ENCODE measurements at places on chromosomes 12 and 14. TPM values are rescaled to one million over a fixed set of nuclear protein-coding genes. Genes with fewer than 3 reads are reported as not detected.

- no peak for DNase-seq
Observed at GRCh38 chr12:102993537-102993936, 36.1 kb downstream of the ASCL1 start.

DNA sequence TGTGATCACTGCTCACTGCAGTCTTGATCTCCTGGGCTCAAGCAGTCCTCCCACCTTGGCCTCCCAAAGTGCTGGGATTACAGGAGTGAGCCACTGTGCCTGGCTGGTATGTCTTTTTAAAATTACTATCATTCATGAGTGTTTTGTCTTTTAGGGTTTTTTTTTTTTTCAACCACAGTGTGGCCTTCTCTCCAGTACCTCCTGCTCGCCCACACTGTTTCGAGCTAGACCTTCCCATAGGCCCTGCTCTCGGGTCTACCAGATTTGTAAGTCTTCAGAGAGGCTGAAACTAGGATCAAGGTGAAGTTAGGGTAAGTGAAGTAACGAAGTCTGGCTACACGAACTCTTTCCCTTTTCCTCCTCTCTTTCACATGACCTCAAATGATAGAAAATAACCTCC lies 1.5 kb downstream of the BIN2 start:
- DNase-seq = no peak

DNA sequence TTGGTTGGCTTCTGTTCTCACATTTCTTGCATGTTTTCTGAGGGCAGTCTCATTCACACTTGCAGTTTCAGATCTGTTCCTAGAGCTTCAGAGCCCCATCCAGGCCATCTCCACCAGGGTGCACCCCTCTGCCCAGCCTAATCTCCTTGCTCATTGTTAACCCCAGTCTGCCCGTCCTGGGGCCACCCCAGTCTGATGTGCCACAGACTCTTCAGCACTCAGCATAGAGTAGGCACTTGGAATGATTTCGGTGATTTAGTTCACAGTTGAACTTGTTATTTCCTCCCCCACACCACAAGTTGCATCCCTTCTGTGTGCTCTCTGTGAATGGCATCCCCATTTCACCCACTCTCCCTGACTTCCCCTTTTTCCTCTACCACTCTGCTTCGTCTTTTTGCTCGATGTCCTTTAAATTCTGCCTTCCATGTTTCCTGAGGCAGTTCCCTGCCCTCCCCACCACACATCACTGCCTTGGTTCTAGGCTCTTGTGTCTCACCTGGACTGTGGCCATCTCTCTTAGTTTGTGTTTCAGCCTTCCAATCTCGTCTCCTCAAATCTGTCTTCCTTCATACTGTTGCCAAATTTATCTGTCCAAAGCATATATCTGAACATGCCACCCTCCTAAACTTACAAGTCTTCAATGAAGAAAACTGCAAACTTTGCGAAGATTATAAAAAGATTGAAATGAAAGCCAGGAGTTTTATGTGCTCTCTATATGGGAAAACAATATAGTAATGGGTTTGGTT lies 41.5 kb downstream of the ANO6 start:
- no peak for DNase-seq

DNA sequence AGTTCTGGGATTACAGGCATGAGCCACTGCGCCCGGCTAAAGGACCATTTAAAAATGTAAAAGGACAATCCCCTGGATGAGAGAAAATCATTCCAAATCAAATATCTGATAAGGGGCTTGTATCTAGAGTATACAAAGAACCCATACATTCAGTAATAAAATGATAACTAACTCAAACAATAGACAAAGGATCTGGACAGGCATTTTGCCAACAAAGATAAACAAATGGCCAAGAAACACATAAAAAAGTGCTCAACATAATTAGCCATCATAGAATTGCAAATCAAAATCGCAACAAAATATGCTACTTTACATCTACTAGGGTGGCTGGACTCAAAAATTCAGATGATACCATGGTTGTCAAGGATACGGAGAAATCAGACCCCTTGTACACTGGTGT lies 8.5 kb upstream of the BICD1 start:
- no peak for DNase-seq

DNA sequence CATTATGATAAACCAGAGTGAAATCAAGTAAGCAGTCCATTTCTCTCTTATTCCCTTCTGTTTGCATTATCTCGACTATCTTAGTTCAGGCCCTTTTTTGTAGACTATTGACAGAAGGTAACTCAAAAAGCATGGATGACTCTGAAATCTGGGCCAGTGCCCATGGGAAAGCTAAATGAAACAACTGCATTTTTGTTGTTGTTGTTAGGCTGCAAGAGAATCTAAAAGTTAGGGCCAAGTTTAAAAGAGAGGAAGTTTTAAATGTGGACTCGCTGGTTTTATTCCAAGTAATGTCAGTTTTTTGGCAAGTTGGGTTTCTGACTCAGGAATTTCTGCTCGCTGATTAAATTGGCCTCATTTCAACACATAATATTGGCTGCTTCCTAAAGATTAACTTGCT lies 201.1 kb downstream of the PIK3C2G start:
- DNase-seq = no peak

DNA sequence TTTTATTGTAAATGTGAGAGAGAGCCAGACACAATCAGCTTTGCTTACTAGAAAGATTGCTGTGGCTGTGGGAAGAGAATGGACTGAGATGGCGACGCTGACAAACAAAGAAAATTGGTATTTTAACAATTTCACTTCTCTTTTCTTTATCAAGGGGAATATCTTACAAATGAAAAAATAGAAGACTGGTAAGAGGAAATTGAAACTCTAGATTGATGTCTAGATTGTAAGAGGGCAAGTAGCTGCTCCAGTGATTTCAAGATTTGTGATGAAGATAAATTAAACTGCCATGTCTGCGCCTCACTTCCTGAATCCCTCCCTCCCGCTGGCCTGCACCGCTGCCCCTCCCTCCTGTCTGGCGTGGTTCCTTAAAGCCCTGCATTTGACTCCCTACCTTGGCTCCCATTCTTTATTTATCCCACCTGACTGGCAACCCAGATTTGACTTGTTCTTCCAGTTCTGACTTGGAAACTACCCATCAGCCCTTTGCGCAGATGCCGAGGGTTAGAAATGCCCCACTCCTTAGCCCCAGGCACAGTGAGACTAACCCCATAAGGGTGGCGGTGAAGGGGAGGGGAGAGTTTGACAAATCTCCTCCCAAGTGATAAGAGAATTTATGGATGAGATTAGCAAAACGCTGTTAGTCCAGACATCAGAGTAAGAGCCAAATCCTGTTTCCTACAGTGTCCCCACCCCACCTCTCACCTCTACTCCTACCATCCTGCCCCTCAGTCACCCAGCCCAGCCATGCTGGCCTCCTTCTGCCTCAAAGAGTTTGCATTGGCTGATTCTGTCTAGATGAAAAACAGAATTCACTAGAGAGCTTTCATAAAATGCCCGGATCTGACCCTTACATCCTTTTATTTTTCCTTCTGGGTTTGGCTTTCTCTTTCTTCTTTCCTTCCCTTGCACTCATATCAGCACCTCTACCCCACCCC lies 125.3 kb upstream of the ATF7IP start:
- DNase-seq = no peak

- DNase-seq = no peak
Observed at GRCh38 chr14:33315721-33316120, 377.0 kb downstream of the NPAS3 start.

DNA sequence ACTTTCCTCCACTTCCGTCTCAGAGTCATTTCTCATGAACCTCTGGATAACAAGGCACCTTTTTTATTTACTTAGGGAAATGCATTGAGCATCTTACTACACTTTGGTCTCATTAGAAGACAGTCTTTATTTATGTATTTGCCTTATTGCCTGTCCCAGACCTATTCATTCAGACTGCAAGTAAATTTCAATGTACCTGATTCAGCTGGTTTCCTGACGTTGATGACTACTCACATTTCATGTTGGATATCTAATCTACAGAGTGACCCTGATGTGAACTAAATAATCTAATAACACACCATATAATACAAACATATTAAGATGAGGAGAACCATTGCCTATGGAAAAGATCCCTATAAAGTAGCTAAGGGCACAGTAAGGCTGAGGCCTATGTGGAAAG lies 267.7 kb downstream of the SLC6A15 start:
- no peak for DNase-seq

DNA sequence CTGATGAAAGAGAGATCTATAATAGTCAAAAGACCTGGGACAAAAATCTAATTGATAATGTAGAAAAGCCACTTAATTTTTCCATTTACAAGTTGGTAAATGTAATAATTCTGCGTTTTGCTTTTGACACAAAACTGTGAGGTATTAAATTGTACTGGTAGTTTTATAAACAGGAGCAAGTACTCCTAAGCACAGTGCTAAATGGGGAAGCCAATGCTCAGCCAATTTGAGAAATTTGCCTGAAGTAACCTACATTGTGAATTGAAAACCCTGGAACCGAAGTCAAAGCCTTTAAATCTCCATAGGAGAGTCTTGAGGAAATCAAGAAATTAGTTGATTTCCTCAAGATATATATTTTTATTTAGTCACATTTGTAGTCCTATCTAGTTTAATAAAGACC lies 152.8 kb downstream of the SLCO1B3 start:
- no peak for DNase-seq

GRCh38 chr12:93663006-93663728 lies 14.0 kb upstream of the CRADD start:
- DNase-seq = no peak

GRCh38 chr14:21226467-21226866 lies 42.8 kb downstream of the HNRNPC start:
- no peak for DNase-seq

DNA sequence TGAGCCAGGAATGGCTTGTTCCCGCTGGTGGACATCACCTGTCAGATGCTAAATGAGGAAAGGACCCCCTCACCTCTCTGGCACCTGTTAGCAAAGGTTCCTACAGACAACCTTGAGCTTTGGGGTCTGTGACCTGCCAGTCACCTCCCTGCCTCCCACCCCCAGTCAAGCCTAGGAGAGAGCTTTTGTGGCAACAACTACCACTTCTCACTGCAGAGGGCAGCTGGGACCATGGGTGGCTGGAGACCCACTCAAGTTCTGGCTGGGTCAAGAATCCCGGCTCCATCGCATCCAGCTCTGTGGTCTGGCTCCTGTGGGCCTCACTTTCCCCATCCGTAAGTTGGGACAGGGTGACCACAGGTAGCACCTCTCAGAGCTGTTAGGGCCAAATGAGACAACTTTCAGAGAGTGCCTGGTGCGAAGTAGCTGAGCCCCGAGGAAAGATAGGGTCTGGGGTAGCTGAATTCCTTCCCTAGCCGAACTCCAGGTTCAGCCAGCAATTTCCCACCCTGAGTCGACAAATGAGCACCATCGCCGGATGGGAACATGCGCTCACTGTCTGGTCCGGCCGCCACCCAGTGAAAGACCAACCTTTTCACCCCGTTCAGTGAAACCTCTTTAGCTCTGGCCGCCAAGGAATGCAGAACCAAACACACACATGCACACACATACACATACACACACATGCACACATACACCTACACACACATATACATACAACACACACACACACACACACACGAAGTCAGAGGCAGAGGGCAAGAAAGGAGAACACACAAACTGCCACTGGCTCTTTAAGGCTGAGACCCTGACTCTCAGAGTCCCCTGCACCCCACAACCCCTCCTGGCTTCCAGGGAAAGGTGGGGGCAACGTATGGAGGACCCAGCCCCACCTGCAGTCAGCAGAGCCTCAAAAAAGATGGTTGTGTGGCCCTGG lies 1.9 kb downstream of the TMEM119 start:
- peak; percentile 94 for DNase-seq

GRCh38 chr12:89891933-89892332 lies 183.3 kb upstream of the ATP2B1 start:
- no peak for DNase-seq

GRCh38 chr12:103657331-103657730 lies 70.3 kb downstream of the STAB2 start:
- DNase-seq = no peak

The ADSS1 gene
- total RNA-seq = 0.34 TPM

The VSX2 gene
- not detected for total RNA-seq

The PRH2 gene
- not detected for total RNA-seq

The WDHD1 gene
- 21.2 TPM for total RNA-seq

The SALL2 gene
- 0.21 TPM for total RNA-seq

The EML1 gene
- total RNA-seq = 94.7 TPM

The TAS2R7 gene
- not detected for total RNA-seq

The NTN4 gene
- total RNA-seq = 44.9 TPM
